ENCODE measurements at places on chromosomes 5 and 9.

- DNase-seq = no peak
These were observed 15.1 kb upstream of the LURAP1L start for GRCh38 chr9:12759761-12760160.

DNA sequence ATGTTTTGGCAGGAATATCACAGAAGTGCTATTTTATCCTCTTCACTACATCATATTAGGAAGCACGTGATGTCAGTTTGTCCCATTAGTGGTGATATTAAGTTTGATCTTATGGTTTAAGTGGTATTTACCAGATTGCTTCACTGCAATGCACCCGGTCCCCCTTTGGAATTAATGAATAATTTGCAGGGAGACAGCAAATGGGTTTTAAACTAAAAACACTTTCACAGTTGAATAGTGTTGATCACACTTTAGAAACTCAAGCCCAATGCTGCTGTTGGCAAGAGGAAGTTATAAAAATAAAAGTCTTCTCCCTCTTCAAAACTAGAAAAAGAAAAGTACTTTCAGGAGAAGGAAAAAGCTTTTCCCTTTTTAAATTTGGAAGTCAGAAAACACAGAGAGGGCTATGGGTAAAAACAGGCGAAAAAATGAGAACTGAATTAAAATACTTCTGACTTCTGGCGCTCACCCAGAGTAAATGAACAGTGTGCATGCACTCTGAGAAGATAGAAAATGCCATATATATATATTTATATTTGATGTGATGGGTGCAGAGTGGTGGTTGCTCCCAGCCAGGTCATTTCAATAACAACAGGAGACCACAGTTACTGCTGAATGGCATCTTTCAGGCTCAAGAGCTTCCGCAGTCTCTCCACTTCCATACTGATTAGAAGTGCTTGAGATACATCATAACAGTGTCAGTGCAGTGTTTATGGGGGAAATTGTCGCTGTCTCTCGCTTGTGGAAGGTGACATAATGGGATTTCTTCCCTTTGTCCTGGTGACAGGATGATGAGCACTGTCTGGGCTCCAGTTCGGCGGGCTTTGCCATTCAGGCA, 278.0 kb downstream of the ZSWIM6 start:
- no peak for DNase-seq

- no peak for DNase-seq
These were observed 1130.4 kb upstream of the ACO1 start for GRCh38 chr9:31253800-31254762.

- DNase-seq = no peak
These were observed at the start of gene PTPDC1 for GRCh38 chr9:94084314-94084713. Gene PTPDC1 (plus strand): TSS chr9:94084464. CDS start chr9:94084531, 67 bp downstream.

DNA sequence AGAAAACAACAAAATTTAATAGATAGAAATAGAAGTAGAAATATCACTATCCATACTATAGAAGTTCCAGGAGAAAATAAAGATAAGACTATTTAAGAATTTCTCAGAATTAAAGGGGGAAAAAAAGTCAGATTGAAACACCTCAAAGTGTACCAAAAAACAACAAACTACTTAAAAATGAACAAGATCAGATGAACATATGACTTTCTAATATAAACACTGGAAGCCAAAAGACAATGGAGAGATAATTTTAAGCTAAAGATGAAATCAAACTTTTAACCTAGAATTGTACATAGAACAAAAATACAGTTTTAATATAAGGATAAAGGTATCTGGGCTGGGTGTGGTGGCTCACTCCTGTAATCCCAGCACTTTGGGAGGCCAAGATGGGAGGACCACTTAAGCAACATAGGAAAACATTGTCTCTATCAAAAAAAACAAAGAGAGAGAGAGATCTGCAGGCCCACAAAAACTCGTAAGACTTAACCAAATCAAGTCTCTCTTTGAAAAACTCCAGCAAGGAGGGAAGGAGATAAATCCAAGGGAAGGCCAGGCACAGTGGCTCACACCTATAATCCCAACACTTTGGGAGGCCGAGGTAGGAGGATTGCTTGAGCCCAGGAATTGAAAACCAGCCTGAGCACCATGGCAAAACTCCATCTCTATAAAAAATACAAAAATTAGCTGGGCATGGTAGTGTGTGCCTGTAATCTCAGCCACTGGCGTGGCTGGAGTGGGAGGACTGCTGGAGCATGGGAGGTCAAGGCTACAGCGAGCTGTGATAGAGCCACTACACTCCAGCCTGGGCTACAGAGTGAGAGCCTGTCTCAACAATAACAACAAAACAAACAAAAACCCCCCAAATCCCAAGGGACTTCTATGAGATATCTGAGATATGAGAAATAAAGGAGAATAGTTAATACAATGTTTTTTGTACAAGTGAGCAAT, 32.4 kb downstream of the ABHD17B start:
- DNase-seq = no peak

DNA sequence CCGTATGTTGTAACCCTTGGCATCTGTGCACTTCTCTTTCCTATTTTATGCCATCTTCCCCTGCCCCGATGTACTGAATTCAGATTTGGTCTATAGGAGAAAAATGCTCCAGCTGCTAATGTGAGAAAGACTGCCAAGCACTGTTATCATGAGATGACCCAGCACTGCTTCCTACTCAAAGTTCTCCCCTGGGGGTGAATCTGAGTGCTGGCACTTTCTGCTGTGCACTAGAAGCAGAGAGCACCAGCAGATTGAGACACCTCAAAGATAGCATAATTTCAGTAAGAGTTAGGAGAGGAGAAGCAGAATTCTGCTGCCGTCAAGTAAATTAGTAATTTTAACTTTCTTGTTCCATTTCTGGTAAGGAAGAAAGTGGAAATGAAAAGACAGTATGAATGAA, 92.8 kb upstream of the ACOT12 start:
- no peak for DNase-seq

DNA sequence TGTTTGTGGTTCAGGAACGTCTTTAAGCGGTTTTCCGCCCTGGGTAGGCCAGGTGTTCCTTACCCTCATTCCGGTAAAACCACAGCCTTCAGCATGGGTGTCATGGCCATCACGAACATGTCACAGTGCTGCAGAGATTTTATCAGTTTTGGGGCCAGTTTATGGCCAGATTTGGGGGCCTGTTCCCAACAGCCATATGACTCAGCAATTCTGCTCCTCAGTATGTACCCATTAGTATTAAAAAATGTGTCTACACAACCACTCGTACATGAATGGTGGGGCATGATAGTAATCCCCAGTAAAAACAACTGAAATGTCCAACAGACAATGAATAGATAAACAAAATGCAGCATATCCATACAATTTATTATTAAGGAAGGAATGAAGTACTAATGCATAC, 51.9 kb upstream of the TTC23L start:
- no peak for DNase-seq

- DNase-seq = no peak
These were observed 16.0 kb downstream of the TMEM174 start for GRCh38 chr5:73188764-73189531.

DNA sequence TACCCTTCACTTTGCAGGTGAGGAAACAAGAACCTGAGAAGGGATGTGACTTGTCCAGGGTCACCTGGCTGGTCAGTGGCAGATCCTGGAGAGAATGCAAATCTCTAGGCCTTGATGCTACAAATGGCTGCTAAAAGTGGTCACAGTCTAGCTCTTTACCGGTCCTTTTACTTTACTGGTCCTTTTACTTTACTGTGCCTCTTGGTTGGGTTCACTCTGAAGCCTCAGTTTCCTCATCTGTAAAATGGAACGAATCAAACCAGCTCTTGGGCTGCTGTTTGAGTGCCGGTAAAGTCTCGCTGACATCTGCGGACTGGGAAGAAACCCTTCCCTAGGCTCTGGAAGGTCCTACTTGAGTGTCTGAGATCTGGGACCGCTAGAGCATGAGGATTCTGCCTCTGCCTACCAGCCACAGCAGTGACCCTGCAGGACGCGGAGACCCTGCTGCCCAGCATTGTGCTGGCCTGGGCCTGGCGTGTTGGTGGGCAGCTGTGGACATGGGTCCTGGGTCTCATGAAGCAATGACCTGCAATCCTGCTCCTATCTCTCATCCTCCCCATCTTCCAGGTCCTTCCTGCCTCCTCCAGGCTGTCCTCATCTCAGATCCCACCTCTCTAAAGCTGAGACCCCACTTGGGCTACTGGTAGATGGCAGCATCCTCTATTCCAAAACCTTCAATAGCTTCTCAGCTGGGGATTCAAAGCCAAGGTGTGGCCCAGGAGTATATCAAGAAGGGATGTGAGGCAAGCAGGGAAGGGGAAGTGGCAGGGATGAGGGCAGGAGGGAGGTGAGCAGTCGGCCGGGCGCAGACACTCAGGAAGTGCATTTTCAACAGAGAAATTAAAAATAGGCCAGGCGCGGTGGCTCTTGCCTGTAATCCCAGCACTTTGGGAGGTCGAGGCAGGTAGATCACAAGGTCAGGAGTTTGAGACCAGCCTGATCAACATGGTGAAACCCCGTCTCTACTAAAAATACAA, 13.3 kb downstream of the CORO2A start:
- DNase-seq = no peak

GRCh38 chr9:113990570-113990907, 87.6 kb downstream of the AMBP start:
- no peak for DNase-seq

DNA sequence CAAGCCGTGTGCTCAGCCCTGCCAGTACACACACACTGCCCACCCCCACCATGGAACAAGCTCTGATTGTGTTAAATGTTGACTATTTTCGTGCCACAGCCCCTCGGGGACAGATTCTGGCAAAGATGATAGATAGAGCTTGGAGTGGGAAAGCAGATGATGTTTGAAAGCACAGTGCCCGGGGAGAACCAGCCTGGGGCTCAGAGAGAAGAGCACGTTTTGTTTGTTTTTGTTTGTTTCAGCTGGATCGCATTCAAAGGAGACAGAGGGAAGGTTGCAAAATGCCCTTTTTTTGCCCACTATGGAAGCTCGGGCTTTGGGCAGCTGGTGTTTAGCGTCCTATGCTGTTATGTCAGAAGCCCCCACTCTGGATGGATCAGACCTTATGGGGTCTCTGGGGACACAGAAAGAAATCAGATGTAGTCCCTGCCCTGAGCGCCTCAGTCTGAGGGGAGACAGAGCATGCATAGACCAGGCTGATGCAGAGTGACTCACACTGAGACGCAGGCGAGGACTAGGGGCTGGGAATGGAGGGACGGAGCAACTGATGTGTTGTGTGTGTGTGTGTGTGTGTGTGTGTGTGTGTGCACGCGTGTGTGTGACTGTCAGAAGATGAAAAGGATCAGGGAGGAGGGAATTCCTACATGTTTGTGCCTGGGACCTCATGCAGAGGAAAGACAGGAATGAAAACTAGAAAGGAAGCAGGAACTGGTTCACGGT, 229.7 kb downstream of the MELK start:
- DNase-seq = no peak

DNA sequence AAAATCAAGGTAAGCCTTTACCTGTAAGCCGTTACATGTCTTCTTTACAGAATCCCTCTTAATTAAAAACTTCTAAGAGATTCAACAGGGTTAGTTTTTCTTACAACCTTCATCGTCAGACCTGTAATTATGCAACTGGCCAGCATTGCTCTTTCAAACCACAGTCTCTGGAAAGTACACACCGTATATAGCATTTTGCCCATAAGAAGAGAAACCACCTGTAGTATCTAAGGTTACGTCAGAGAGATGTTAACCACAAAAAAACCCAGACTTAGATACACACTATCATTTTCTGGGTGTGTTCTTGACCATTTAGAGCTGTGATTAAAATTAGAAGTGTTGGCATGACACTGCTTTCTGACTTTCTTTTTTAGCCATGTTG, 140.0 kb downstream of the MUSK start:
- DNase-seq = no peak

DNA sequence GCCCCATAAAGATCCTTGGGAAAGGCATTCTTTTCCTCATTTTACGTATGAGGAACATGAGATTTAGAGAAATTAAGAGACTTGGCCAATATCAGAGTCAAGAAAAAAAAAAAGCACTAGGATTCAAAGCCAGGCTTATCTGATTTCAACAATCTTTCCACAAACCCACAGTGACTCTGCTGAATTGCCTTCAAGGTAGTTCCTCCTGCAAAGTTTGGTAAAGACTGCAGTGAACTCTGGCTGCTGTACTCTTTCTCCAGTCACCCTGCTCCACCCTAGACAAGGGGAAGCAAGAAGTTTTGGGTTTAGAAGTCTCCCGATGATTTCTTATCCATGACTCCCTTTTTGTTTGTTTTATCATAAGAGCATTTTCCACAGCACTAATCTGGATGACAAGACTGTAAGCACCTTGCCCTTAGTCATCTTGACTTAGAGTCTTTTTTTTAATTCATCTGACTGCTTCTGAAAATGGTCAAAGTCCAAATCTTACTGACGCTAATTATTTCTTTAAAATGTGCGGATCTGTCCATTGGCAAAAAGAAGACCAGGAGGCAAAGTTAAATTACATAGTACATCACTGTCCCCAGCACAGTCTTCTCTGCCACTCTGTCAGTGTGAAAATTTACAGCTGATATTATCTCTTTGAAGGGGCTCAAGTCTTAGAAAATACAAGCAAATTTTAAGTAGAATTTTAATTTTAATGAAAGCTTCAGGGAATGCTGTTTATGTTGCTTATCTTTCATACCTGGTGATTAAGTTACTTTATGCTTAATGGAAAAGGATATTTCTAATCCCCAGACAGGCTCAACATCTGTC, 180.1 kb downstream of the TTLL11 start:
- DNase-seq = no peak

Measured in stimulated activated CD4-positive, alpha-beta T cell treated with anti-CD3 and anti-CD28 coated beads, Interleukin-1b, Interleukin-23, amount 100 ng/mL, for 1 hour (primary cell).